Activated effector memory CD4-positive, alpha-beta T cell treated with Interleukin-2 at 50 U/mL for 16 hours (primary cell): ENCODE measurements at places on chromosomes 5 and 9.

DNA sequence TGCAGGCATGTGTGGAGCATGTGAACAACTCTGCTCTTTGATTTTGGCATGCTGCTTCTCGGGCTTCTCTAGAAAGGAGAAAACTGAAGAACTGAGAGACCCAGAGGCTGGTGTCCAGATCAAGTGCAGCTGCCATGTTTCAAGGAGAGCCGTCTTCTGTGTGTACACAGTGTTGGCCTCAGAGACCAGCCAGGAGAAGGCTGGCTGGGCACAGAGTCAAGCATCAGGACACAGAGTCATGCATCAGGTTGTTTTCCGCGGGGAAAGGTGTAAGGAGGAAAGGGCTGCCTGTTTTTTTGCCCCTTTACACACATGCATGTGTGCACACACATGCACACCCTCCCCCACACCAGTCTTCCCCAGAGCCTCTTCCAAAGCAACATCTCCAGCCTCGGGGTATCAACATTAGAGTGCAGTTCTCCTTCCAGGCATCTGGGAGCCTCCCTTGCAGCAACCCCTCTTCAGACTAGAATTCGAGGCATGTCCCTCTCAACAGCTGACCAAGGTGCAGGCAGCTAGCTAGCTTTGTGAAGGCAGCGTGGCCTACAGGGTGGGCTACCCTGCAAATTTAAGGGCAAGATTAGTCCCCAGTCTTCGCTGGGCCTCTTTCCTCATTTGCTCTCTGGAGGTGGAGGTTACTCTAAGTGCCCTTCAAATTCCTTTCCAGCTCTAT lies 180.9 kb downstream of the AOPEP start:
- DNase-seq, result no peak

- DNase-seq, result no peak
Observed at GRCh38 chr5:14594378-14595074, 12.9 kb downstream of the OTULINL start.

DNA sequence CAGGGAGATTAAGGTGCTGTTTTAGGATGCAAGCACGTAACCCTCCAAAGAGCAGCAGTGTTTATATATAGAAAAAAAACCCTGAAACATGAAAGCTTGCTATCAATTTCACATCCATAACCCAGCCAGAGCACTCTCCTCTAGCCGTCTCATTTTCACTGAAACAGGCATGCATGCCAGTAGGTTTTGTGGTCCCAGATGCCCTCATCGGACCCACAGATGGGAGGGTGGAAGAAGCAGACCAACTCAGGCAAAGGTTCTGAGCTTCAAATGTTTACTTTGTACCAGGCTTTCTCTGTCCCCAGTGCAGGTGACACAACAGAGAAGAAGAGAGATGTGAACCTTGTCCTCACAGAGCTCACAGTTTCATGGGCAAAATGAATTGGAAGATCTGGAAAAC lies 127.4 kb upstream of the ATP10B start:
- no peak for DNase-seq

DNA sequence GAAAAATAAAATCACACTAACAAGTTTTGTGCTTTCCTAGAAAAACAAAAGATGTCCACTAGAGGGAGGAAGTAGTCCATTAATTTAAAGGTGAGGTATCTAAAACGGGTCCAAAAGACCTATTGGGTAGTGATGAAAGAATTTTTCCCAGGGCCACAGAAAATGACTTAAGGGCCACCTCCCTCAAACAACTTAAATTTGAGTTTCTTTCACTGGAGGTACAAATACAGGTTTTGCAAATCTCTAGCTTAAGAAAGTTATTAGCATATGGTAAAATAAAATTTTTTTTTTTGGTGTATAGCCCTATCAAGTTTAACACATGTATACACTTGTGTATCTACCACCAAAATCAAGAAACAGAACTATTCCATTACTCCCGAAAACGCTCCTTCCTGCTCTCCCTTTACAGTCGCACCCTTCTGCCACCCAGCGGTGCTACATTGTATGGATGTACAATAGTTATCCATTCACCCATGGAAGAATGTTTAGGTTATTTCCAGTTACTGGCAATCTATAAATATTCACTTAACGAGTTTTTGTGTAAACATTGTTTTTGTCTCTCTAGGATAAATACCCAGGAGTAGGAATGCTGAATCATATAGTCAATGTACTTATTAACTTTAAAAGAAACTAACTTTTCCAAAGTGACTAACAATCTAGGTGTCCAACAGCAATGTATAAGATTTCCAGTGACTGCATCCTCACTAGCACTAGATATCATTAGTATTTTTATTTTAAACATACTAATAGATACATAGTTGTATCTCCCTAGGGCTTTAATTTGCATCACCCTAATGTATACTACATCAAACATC lies 21.9 kb downstream of the DEPDC1B start:
- no peak for DNase-seq

DNA sequence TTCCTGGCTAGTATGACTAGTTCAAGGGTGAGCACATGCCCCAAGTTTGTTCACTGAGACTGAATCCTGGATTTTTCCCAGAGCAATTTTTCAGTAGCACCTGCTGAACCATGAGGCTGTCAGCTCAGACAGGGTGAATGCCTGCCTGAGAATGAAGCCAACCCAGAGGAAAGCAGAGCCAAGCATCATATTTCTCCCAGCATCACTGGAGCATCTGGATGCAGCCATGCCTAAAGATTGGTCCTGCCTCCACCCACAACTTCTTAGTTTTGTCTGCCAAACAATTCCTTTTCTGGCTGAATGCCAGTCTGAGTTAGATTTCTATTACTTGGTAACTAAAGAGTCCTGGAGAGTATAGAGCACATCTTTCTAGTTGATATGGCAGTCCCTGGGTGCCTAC lies 343.6 kb downstream of the CSNK1G3 start:
- no peak for DNase-seq

DNA sequence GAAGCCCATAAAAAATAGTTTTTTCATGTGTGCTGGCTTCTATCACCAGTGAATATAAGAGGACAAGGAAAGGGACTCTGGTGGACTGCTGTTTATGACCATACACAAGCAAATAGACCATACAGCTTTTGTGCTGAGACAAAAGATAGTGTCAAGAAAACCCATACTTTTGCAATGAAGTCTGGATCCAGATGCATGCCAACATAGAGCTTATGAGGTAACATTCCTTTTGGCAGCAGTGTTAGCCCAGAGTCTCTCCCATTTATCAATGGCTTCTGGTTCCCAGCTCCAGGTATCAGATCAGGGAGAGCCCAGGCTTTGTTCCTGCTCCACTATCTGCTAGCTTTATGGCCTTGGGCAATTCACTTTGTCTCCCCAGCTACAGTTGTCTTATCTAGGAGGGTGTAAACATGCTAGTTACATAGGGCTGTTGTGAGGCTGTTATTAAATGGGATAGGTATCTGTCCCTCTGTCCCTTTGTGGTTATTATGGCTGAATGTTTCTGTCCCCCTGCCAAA lies 55.6 kb downstream of the CCDC192 start:
- no peak for DNase-seq

DNA sequence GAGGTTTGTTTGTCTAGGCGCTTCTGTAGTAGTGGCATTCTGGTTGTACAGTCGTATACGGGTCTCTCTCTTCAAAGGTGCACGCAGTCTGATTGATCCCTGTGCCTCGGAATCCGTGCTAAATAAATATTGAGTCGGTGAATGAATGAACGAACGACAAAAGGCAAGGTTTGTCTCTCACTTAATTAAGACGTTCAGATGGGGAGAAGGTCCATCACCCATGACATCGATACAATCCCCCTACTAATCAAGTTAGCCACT lies 500 bp upstream of the CREBRF start:
- no peak for DNase-seq

GRCh38 chr5:76732405-76733048 lies 16.6 kb downstream of the F2R start:
- no peak for DNase-seq

DNA sequence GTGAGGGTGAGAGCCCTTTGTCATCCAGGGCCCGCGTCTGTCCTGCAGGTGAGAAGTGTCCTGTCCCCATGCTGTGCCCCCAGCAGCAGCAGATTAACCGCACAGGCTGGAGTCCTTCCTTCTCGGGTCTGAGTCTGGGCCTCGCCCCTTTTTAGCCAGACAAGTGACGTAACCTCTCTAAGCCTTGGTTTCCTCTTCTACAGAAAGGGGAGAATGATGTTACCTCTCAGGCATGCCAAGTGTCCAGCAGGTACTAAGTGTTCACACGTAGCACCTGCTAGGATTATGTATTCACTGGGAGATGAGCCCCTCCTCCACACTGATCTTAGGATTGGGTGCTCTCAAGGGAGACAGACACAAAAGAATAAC lies 6.9 kb downstream of the NEURL1B start:
- DNase-seq, result no peak

DNA sequence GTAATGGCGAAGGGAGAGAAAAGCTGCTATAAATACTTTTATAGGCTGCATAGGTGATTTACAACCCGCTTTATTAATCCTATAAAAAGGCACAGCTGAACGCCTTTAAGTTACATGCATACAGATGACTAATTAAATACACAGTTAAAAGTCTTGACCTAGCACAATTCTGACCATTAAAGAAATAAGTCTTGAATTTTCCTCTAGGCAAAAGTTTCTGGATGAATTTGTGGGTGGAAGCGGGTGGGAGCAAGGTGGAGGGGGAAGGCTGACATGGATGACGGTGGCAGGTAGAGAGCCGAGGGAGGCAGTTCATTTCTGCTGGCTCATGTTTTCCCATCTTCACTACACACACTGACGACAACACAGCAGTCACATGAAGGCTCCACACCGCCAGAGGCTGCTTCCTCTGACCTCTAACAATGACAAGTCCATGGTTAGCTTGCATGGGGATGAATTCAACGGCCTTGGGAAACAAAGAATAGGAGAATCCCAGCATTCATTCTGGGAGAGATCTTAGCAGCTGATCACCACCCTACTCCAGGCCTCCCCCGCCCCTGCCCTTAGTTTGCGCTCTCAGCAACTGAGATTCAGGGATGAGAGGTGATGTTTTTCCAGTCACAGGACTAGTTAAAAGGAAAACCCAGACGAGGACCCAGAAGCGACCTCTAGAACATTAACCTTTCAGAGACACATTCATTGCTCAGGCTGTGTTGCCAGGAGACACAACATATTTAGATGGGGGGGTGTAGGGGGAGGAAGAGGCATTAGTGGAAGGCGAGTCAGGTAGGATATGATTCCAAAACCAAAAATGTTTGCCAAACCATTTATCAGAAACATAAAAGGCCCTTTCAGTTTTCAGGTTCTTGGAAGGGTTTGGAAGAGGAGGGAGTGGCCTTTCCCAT lies 329.3 kb downstream of the PIK3R1 start:
- no peak for DNase-seq

DNA sequence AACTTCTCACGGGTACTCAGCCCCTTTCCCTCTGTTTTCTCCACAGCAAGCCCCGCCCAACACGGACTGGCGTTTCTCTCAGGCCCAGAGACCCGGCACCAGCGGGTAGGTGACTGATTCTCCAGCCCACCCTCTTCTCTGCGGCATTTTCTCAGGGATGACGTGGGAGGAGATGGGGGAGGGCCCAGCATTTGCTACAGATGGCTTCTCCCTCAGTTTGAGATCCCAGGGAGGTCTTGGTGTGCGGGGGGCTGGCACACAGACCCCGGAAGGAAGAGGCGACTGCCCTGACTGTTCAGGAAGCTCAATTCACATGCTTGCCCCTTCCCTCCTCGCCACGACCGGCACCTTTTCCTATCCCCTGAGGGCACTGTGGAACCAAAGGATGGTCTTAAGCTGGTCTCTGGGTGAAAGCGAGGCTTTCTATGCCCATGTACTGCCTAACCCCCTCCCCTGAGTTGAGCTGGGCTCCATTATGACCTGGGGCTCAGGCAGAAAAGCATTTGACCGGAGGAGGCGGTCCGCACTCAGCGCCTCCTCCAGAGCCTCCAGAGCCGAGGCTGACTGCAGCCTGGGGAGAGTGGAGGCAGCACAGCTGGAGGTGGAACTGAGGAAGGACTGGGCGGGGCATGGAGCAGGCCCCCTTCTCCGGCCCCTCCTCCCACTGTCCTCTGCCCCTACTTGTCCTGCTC lies 6.0 kb downstream of the PCDHGC5 start:
- no peak for DNase-seq

DNA sequence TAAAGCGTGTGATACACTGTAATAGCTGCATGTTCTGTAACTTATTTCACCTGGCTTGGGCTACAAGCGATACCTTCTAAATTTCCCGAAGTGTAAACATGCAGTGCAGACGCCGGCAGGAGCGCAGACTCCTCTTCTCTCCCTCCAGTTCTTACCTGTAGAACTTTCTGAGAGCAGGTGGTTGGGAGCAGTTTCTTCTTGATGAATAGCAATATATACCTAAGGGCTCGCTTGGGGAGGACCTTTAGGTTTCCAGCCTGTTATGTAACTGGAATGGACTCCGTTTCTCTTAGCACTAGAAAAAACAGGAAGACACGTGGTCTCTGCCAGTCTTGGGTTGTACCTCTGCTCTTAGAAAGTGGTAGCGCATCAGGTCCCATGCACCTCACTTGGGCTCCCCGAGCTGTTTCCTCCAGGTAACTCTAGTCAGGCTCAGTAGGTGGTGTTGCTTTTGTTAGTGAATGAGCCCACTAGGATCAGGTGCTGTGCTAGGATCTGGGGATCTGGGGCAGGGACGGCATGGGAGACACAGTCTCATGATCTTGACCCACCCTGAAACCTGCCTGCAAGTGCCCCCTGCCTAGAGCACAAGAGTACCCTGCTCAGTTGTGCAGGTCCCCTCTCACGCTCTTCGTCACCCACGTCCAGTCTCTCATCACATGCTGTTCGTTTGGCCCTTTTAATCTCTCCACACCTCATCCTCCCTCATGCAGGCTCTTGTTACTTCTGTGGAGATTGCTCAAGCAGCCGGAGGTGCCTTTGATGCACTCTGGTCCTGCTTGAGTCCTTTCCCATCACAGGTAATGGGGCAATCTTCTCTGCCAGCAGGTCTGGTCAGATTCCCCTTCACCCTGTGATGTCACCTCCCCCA lies 2.8 kb downstream of the TENT4A start:
- DNase-seq, result peak; percentile 24

- DNase-seq, result no peak
Observed at GRCh38 chr9:36870960-36871359, 163.1 kb downstream of the PAX5 start.

DNA sequence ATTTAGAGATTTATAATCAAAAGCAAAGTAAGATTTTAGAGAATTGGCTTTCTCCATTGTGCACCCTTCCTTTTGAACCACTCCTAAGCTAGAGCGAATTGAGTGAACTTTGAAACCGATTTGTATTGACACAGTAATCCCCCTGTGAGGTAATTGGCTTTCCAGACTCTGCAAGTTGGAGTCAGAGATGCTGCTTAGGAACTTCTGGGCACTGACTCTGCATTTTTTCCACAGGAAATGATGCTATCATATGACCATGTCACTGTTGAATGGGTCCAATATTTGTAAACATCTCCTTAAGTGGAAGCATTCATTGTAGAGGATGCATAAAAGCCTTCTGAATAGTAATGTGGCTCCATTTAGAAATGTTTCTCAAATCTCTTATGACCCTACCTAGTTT lies 394.4 kb upstream of the ZNF608 start:
- no peak for DNase-seq

GRCh38 chr5:56815658-56816545 lies 553 bp downstream of the MAP3K1 start:
- DNase-seq, result peak; percentile 41

GRCh38 chr5:52837591-52838001 lies 49.9 kb downstream of the ITGA1 start:
- DNase-seq, result no peak
